ENCODE measurements at places on chromosomes 7 and 10. TPM values are rescaled to one million over a fixed set of nuclear protein-coding genes. Genes with fewer than 3 reads are reported as not detected.

RBM17 gene
- polyA plus RNA-seq = 100 TPM

TCF7L2 gene
- 3.6 TPM for polyA plus RNA-seq

ENTPD1 gene
- 4.2 TPM for polyA plus RNA-seq

PTEN gene
- polyA plus RNA-seq = 28.5 TPM

NODAL gene
- polyA plus RNA-seq = 0.04 TPM

PSD gene
- 0.42 TPM for polyA plus RNA-seq

TUBAL3 gene
- polyA plus RNA-seq = 0.51 TPM

ZNF273 gene
- polyA plus RNA-seq = 0.90 TPM

AQP1 gene
- polyA plus RNA-seq = 245 TPM

APBB1IP gene
- polyA plus RNA-seq = 1.2 TPM

TACR2 gene
- not detected for polyA plus RNA-seq

TMEM196 gene
- polyA plus RNA-seq = not detected

SLC26A3 gene
- not detected for polyA plus RNA-seq

EPO gene
- polyA plus RNA-seq = not detected

OR2A5 gene
- polyA plus RNA-seq = not detected

MLXIPL gene
- 22.8 TPM for polyA plus RNA-seq

ZMYND11 gene
- 26.6 TPM for polyA plus RNA-seq

TBL2 gene
- 22.1 TPM for polyA plus RNA-seq

CCDC172 gene
- polyA plus RNA-seq = not detected

CPA5 gene
- 0.06 TPM for polyA plus RNA-seq

KNDC1 gene
- polyA plus RNA-seq = not detected

Measured in heart right ventricle (tissue), 16 donors.